Stimulated activated CD4-positive, alpha-beta T cell treated with anti-CD3 and anti-CD28 coated beads, Interleukin-2, amount 100 ng/mL, for 24 hours (primary cell): ENCODE measurements at places on chromosomes 1 and 21.

- peak; percentile 68 for DNase-seq
Observed at GRCh38 chr1:12078938-12079861, 16.1 kb downstream of the TNFRSF8 start.

DNA sequence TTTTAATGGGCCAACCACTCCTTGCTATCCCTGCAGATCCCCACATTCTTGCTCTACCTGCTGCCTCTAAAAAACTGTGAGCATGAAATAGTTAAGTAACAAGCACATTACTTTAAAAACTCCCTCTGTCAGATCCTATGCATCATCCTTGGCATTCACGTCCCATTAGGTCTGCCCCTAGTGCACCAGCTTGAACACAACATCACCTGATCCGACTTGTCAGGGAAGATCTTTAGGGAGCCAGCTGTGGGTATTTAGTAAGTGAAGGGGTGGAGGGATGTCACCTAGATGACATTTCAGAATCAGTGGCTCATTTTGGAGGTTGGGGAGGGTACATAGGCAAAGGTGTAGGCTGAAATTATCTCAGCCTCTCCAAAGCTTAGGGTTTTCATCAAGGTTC is 33.5 kb downstream of the RXRG start:
- DNase-seq: no peak

DNA sequence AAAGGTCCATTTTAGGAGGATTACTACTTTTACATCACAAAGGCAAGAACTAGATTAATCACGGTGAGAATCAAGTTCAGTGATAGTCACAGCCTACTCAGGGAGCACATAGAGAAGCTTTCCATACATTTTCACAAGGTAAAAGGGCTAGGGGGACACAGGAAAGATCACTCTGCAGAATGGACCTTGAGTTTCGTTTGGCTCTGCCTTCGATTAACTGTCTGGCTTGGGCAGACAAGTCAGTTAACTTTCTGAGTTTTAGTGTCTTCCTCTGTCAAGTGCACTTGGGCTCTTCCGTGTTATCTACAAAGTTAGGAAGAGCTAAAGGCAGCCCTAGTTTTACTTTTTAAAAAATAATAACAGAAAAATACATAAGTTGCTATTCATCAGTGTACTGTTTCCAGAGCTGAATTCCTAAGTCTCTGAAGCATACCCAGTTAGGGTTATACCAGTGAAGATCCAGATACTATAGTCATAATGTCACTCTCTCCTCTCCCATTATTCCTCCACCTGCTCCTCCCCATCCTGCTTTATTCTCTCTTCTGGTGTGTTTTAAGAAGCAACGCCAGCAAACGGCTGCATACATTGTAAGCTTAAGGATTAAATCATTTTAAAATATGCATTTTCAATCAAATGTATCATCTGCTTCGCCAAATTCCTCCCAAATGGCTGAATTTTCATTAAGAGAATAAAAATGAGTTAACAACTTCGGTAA is 1.7 kb downstream of the CEP170 start:
- no peak for DNase-seq

DNA sequence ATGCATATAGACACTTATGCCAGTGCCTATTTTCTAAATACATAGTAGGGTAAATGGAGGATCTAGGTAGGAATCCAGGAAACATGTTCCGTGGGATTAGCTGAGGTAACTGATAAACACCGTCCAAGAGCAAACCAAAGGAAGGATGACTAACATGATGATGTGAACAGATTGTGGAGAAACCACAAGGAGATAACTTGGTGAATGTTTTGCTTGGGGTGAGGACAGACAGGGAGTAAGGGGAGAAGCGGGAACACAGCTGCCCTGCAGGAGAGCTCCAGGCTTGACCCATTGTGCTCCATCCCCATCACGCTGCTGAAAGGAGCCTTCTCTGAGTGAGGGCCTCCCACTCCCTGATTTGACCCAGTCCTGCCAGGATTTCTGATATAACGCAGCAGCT is 87.0 kb upstream of the ZC3H11B start:
- DNase-seq: no peak

DNA sequence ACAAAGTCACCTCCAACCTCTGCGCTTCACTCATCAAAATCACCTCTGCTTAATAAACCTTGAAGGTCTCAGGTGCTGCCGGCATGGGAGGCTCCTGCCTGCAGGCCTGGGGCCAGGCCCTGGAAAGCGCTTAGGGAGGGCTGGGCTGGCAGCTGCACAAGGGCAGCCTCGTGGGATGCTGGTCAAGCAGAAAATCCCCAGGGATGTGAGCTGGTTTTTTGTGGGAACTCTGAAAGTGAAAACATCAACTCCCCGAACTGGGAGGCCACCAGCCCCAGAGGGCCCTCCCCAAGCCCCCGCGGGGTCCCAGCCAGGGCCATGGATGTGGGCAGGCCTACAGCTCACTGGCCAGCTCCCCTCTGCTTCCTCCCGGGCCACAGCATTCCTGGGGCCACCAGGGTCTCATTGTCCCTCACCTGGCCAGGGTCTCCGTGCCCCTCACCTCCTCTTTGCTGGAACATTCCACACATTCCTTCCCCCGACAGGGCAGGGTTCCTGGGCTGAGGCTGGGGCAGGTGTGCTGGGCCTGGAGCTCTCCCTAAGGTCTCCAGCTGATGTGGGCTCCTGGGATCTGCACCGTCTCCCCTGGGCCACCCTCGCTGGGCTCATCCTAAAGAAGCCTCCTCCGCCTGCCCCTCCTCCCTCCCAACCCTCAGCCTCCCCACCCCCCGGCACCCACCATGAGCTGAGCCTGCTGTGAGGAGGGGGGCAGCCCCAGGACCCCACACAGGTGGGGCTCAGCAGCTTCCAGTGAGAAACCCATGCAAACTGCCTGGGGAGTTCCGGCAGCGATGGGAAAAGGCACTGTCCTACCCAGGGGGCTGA is 36.0 kb upstream of the POFUT2 start:
- no peak for DNase-seq

- no peak for DNase-seq
Observed at GRCh38 chr1:195005338-195005737, 1602.9 kb downstream of the KCNT2 start.

DNA sequence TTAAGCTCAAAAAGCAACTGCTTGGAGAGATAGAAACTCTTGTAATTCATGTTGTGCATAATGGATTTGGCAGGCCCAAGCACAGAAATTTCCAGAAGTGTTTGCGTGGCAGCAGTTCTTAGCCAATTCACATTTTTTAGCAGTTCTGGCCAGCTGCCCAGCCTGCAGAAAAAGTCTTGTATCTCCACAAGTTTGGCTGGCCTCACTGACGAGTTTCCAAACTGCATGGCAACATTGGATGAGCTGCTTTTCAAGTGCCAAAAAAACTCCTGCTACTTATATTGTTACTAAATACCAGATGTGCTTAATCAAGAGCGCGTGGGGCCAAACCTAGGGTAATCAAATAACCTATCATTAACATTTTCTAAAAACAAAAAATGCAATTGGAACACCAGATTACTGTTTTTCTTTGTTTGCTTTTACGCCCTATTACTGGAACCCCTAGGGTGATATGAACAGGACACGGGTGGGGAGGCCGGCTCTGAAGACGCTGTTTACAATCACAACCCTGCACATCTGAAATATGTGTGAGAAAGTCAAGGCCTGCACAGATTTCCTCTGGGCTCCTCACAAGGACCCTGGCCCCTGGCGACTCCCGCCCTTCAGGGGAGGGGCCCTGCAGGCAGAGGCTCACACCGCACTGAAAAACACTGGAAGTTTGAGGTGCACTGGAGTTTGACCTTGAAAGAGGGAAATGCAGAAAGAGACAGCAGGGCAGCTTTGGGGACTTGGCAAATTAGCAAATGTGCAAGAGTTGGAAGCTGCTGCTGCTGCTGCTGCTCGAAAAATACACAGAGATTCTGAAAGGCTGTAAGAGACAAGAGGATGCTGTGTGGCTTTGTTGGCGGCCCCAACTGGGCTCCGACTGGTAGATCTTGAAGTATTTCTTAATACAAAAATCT is 55.2 kb upstream of the TARBP1 start:
- DNase-seq: no peak

- no peak for DNase-seq
Observed at GRCh38 chr1:153553096-153553495, 4.0 kb upstream of the S100A3 start.

GRCh38 chr1:112501810-112502641 is 6.7 kb upstream of the WNT2B start:
- peak; percentile 73 for DNase-seq

DNA sequence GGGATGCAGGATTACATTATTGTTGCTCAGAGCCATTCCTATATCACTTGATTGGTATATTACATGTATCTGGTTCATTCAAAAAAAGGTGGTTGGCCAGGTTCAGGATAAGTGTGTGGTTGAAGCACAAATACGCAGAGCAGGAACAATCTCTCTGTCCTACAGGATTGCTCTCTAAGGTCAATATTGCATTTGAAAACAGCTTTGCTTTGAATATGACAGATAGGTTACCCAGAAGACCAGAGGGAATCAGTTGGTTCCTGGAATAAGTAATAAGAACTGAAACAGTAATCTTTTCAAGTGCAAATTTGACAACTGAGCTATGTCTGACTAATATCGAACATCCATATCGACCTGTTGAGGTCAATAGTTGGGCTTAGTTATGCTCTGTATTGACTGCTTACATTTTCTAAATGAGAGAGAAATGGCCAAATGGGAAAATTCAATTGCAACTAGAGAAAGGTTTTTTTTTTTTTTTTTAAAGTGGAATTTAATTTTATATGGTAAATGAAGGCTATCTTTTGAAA is 176.8 kb downstream of the ATP6V1G3 start:
- no peak for DNase-seq

DNA sequence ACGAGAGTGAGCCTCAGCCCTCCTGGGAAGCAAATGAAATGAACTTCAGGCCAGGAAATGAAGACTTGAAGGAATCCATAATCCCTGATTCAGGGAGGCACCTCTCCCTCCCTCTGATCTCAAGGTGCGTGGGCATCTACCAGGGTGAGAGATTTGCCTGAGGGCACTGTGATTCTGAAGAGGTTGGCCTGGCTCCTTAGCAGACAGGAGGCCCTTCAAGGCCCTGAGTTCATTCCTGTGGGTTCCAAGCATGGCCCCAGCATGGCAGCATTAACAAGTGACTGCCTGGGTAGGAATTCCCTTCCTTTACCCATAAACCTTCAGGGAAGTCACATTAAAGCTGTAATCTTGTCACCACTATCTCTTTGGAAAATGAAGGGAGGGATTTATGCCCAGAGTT is 29.8 kb upstream of the IFNGR2 start:
- DNase-seq: no peak

DNA sequence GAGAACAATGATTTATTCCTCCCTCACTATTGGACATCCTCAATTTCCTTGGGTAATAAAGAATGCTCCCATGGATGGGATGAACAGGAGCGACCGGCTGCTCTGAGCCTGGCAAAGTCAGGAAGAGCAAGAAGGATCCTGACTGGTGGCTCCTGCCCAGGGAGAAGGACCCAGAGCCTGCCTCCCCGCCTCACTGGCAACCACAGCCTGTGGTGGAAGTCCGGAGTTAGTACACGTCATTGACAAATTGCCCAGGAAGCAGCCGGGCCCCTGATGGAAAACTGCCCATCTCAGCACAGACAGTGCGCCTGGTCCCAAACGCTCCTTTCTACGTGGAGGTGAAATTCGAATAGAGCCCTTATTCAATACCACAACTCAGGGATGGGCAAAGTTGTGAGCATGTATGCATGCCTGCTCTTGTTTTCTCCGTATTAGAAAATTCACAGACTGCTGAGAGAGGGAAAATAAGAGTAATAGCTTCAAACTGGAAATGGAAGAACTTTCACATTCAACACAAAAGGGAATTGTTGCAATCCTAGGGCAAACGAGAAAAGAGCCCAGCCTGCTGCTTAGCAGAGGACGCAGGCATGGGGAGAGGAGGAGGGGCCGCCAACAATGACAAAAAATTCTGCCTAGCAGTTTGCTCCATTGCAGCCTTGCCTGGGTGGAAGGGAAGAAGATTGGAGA is 397.1 kb upstream of the VAMP3 start:
- DNase-seq: no peak

GRCh38 chr1:205067031-205067430 is 17.2 kb downstream of the TMEM81 start:
- no peak for DNase-seq

GRCh38 chr1:212228591-212229119 is 56.6 kb upstream of the PPP2R5A start:
- no peak for DNase-seq

DNA sequence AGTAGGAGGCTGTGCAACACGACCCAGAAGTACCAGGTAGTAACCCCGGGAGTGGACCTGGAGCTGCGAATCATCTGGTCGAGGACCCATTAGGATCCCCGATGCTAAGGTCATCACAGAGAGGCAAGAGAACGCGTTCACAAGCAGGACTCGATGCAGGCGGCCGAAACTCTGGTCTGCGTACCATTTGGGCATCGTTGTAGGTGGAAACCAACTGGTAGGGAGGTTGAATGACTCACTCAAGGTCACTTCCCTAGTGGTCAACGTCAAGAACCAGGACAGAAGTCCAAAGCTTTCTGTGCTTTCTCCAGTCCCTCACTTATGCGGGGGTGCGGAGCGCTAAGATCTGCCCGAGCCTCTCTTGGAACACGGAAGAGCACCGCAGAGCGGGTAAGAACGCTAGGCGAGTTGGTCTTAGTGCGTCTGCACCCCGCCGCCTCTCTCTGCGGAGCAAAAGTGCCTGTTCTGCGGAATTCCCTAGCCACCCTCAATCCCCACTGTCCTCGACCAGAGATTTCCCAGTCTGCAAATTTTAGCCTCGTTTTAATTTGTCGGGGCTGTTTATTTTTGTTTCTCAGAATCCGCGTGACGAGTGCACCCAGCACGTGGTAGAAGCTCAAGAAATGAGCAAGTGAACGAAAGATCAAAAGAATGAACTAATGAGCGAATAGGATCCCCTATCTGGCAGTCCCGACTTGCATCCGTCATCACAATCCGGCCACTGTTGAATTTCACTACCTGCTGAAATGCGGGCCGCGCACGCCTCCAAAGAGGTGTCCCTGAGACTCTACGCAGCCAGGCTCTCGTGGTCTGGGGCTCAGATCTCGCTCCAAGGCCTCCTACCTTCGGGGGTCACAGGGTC is 12.2 kb downstream of the HLX start:
- no peak for DNase-seq

DNA sequence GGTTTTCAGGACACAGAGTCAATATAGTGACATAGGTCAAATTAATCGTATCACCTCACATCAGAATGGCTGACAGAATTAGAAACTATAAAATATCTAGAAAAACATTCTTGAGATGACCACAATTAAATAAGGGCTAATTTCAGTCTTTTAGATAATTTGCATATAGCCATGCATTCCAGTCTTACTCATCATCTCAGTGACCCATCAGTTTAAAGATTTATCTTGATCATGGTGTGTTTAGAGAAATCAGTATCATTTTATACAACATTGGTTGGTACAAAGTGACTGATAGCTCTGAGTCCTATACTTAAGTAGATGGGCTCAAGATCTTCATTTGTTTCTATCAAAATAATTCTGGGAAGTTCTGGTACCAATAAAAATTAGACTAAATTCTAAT is 262.3 kb upstream of the SNX7 start:
- DNase-seq: no peak
